Subcutaneous preadipocyte (primary cell): ENCODE measurements at places on chromosomes 1 and 21. TPM values are rescaled to one million over a fixed set of nuclear protein-coding genes. Genes with fewer than 3 reads are reported as not detected.

Gene SPATA1
- total RNA-seq = 0.59 and 1.8 TPM in 2 replicates

Gene DLGAP3
- total RNA-seq = under 0.01 TPM in 2 replicates

Gene CELA3A
- total RNA-seq = not detected in 2 replicates

Gene STUM
- total RNA-seq = under 0.01 and 0.37 TPM in 2 replicates

Gene KLHL20
- 18.7 and 19.2 TPM in 2 replicates for total RNA-seq

Gene SIM2
- total RNA-seq = 1.8 TPM in 1 of 2 replicates, not detected in the other

Gene LRRC8B
- total RNA-seq = 10.7 and 10.8 TPM in 2 replicates

Gene C21orf91
- total RNA-seq = 7.7 and 9.6 TPM in 2 replicates

Gene A3GALT2
- total RNA-seq = not detected in 2 replicates

Gene PRR9
- total RNA-seq = not detected in 2 replicates

Gene PKNOX1
- 12.9 and 18.0 TPM in 2 replicates for total RNA-seq

Gene CHRM3
- total RNA-seq = not detected in 2 replicates

Gene ABCG1
- total RNA-seq = under 0.01 and 0.20 TPM in 2 replicates
